ENCODE measurements at places on chromosomes 7 and 10.

DNA sequence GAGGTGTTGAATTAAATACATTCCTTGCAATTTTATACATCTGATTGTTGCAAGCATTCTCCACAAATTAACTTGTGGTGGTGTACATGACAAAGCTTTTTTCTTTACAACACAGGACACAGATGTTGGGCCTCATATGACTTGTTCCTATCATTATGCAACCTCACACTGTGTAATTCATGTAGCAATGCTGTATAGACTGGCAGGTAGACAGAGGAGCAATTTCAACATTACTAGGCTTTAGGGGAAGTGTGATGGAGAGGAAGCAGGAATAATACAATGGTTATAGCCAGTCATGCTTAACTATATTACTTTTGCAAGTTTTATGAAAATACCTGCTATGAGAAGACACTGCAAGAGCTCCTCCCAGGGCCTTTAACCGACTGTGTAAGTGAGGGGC, 832.1 kb downstream of the CNTNAP2 start:
- no peak for DNase-seq

DNA sequence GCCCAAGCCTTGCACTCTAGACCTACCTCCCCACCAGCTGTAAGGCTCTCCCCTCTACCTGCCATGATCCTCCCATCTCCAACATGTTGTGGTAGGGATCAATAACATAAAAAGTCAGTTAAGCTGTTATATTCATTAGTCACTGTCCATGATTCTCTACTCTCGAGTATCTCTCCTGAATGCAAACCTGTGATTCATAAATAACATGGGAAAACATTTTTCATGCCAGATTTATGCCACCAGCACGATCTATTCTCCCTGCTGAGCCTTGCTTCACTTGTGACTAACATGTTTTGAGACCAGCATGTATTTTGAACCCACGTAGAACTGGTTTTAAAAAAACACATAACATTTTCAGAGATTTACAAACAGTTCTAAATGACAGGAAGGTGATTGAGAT, 30.3 kb downstream of the TMEM168 start:
- DNase-seq = no peak

DNA sequence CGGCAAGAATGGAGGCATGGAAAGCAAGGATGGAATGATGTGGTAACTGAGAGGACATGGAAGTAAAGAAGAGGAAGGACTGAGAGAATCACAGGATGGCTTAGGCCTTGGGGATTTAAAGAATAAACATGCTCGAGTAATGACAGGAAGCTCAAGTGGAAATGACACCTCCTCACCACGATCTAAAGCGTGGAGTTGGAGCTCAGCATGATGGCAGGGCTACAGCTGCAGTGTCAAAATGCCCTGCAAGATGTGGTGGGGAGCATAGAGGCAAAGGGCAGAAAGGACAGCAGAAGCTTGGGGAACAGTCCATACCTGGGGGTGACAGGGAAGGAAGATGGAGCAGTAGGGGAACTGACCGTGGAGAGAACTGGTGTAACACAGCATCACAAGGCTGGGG, 229.5 kb upstream of the PLXNA4 start:
- no peak for DNase-seq

GRCh38 chr7:134042307-134042706, 84.8 kb upstream of the LRGUK start:
- DNase-seq = no peak

- DNase-seq = no peak
Observed at GRCh38 chr7:1608318-1608717, 38.5 kb upstream of the PSMG3 start.

All from stimulated activated CD8-positive, alpha-beta memory T cell treated with anti-CD3 and anti-CD28 coated beads, Interleukin-7, amount 100 ng/mL, for 24 hours (primary cell).